ENCODE measurements at places on chromosomes 3 and 15.

- no peak for DNase-seq
These were observed 49.1 kb downstream of the AMOTL2 start for GRCh38 chr3:134325061-134325705.

DNA sequence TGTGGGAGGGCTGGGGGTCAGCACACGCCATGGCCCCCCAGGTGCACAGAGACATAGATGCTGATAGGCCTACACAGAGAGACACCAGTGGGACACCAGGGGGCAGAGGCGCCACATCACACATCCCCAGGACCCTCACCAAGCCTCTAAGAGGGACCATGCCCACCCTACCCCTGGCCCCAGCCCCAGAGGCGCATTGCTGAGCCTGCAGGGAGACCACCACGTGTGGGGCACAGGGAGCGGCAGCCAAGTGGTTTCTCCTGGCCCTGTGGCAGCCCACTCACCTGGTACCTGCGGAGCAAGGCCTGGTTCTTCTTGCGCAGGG lies 1.2 kb downstream of the CCDC9B start:
- no peak for DNase-seq

DNA sequence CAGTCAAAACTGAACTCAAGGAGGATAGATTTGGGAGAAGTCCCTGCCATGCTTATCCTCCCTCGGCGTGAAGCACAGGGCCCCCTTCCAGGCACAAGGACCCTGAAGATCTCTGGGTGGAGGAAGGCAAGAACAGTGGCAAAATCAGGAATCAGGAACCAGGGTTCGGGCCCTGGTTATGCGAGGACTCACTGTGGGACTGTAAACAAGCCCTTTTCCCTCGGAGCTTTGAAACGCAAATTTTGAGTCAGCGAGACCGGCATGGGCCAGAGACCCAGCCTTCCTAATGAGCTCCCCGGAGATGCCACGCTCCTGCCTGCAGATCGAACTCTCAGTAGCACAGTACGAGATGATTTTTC lies 70.1 kb downstream of the SLC12A8 start:
- no peak for DNase-seq

- no peak for DNase-seq
These were observed 16.6 kb upstream of the ARHGEF3 start for GRCh38 chr3:56818156-56818985.

- DNase-seq: no peak
These were observed 145.2 kb downstream of the FILIP1L start for GRCh38 chr3:99969136-99969535.

GRCh38 chr3:7074217-7074616 lies 213.3 kb downstream of the GRM7 start:
- DNase-seq: no peak

DNA sequence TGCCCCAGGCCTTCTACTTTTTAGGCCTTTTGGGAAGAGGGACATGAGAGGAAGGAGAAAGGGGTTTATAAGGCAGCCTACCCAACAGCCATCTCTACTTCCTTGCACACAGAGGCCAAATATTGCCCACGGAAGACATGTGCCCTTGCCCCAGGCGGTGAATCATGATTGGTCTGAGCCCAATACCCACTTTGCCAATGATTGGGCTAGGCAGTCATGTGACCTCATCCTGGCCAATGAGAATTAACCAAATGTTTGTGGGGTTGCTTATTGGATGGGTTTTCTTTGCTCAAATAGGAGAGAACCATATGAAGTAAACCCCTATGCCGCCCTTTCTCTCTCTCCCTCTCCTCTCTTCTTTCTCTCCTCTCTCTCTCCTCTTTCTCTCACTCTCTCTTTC lies 42.2 kb upstream of the ATP1B3 start:
- no peak for DNase-seq

DNA sequence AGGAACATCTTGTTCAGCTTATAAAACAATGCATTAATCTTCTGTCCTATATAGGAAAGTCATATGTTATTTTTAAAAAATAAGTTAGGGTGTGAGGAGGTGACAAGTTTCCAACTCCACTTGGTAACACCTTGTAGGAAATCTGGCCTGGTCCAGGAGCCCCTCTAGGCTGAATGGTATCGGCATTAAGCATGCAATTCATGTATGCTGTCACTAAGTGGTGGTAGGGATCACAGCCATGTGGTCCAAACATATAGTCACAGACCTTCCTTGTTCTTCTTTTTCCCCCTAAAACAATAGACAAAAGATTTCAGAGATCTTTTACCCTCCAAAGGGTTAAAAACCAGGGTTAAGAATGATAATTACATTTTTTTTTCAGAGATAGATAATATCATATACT lies 4.2 kb upstream of the APBA2 start:
- DNase-seq: peak; percentile 8

- no peak for DNase-seq
These were observed 625.9 kb downstream of the NLGN1 start for GRCh38 chr3:174023421-174023820.

- DNase-seq: no peak
These were observed 29.0 kb downstream of the TMEM45A start for GRCh38 chr3:100521439-100521845.

DNA sequence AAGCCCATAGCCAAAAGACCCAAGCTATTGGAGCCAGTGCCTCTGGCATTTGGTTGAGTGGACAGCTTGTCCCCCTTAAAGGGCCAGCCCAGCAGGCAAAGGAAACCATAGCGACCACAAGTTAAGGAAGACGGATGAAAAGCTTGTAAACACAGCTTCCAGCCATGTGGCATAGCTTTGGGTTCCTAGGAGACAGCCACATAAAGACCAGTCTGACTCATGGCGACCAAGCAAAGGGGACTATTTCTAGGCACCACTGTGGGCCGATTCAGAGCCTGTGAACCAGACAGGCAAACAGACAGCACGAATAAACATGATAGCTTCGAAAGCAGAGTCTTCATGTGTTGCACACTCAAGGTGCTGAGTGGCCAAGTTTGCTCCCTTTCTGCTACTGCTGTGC lies 30.5 kb upstream of the SRGAP3 start:
- DNase-seq: peak; percentile 84

- no peak for DNase-seq
These were observed 97.1 kb upstream of the SPATA16 start for GRCh38 chr3:173238091-173238490.

All from RPMI7951 (cell line).